Umbilical cord (tissue), 2 donors: ENCODE measurements at places on chromosomes 16 and 17.
A peak's percentile ranks its signal among the peaks of the same experiment; 100 is the strongest.

DNA sequence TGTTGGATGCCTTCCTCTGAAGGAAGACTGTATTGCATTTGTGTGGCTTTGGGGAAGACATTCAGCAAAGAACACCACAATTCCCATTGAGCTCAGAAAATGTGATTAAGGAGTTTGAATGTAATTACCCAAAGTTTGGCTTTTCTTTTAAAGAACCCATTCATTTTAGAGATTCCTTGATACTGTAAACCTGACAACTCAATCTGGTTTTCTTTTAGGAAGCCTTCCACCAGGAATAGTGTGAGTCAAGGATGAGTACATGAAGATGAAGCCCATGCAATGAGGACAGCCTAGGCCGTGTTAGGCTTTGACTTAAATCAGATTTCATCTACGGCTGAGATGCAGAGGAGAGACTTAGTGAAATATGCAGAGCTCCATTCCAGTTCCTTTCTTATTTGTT is 271.7 kb upstream of the TBX2 start:
- DNase-seq, result peak; percentile 60

DNA sequence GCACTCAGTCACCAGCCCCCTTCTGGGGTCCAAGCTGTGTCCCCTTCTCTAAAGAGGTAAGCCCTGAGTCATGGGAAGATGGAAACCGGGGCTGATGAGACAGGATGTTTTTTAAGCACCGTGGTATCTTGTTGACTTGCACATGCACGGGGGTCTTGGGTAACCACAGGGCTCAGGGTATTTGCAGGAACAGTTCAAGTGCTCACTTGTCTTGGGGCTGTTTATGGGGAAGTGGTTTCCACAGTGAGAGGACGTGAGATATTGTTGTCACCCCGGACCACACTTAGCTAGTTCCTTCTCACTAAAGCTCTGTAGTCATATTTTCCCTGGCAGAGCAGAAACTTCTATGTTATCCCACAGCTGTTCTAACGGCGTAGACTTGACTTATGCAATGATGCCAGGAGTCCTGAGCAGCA is 7.7 kb downstream of the CCL3L1 start:
- DNase-seq, result peak; percentile 67

GRCh38 chr17:40361063-40361924 is 3.2 kb downstream of the GJD3 start:
- DNase-seq, result no peak

- no peak for DNase-seq
Measured at GRCh38 chr17:49798182-49798581, 9.7 kb downstream of the KAT7 start.

- no peak for DNase-seq
Measured at GRCh38 chr17:54028986-54029580, 206.4 kb downstream of the KIF2B start.

DNA sequence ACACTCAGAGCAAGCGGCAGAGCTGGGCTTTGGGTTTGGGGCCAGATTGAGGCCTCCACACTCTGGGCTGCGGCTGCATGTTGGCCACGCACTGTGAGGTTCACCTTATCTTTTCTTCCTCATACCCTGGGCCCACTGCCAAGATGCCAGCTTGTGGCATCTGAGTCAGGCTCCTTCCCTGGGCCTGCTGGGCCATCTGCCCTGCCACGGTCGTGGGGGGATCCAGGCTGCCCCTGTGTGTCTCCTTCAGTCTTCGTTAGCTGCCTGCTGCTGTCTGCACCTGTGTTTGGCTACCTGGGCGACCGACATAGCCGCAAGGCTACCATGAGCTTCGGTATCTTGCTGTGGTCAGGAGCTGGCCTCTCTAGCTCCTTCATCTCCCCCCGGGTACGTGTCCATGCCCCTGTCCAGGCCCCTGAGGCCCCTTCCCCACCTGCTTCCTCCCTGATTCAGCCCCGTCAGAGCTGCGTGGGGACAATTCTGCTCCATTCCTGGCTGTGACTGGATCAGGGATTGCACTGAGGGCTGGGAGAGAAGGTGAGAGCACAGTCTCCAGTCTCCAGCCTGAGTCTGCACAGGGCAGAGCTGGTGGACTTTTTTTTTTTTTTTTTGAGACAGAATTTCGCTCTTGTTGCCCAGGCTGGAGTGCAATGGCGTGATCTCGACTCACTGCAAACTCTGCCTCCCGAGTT is 11.2 kb downstream of the SPNS3 start:
- DNase-seq, result no peak

DNA sequence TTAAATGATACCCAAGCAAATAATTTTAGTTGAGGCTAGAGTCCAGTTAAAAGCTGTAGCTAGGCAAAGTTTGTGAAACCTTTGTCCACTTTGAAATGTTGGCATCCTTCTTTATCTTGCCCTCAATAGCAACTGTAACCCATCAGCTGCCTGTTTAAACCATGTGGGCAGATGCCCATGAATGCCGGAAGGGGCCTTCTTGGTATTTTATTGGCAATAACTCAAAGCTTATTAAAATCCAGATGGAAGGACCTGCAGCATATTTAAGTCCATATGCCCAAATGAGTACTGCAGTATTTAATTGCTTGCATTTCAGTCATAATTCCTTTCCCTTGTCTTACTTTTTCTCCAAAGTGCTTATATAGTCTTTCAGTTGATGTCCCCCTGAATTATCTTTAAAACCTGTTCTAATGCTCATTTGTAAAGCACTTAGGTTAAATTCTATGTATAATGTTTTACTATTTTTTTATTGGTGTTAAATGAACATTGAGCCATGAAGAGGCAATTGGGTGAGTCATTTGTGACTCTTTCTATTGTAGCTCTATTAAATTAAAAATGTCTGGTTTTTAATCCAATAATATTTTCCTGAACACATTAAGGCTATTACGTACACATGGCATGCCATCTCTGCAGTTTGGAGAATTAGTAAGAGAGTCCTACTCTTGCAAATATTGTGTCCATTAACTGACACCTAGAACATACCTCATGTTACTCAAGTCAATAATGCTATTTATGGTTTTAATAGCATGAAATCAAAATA is 225.3 kb downstream of the KCNJ2 start:
- no peak for DNase-seq

GRCh38 chr17:73494950-73495349 is 149.3 kb downstream of the SDK2 start:
- no peak for DNase-seq

DNA sequence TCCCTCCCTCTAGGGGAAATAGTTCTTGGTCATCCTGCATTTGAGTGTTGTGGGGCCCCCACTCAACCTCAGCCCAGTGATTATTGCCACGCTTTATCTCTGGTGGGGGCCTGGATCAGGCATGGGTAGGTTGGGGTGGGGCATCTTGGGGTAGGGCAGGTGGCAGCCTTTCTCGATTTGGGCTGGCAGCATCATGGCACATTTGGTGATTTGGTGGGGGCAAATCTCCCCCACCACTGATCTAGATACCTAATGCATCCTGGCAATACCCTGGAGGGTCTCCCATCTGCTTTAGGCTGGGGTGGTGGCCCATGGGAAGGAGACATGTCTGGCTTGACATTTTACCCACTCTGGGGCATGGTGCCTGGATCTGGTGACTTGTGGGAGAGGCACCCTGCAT is 40.2 kb downstream of the NLRP1 start:
- no peak for DNase-seq

GRCh38 chr16:27826893-27827289 is 236.6 kb downstream of the GSG1L start:
- DNase-seq, result no peak

- DNase-seq, result no peak
Measured at GRCh38 chr16:59719121-59719520, 985.0 kb upstream of the GOT2 start.

- no peak for DNase-seq
Measured at GRCh38 chr16:52494621-52495020, 52.3 kb downstream of the TOX3 start.

- DNase-seq, result no peak
Measured at GRCh38 chr16:84462296-84463210, 41.9 kb downstream of the MEAK7 start.

- no peak for DNase-seq
Measured at GRCh38 chr17:74271281-74271680, 2.8 kb upstream of the DNAI2 start.

DNA sequence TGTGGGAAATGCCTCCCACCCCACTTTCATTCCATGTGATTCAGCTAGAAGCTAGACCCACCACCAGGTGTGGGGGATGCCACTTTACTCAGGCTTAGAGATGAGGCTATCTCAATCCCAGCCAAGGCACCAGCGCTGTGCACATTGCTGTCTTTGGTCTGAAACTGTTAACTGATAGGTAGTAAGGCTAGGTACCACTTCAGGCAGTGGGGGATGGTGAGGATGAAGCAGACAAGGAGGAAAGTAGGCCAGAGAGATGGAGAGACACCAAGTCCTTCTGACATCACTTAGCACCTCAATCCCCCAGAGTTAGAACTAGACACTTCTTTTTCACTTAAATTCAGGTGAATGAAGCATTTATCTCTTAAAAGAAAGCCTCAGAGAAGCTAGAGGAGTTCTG is 35.8 kb downstream of the ADAMTS18 start:
- no peak for DNase-seq

GRCh38 chr16:22782314-22782713 is 31.6 kb upstream of the HS3ST2 start:
- DNase-seq, result peak; percentile 60

DNA sequence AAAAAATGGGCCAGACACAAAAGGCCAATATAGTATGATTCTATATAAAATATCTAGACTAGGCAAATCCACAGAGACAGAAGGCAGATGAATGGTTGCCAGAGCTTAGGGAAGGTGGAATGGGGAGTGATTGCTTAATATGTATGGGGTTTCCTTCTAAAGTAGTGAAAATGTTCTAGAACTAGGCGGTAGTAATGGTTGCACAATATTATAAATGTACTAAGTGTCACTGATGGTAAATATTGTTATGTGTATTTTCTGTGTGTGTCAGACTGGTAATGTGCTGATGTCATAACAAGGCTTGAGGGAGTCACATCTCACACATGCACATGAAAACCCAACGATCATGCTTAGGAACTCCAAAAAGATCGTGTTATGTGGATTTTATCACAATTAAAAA is 106.9 kb upstream of the SIAH1 start:
- DNase-seq, result no peak

DNA sequence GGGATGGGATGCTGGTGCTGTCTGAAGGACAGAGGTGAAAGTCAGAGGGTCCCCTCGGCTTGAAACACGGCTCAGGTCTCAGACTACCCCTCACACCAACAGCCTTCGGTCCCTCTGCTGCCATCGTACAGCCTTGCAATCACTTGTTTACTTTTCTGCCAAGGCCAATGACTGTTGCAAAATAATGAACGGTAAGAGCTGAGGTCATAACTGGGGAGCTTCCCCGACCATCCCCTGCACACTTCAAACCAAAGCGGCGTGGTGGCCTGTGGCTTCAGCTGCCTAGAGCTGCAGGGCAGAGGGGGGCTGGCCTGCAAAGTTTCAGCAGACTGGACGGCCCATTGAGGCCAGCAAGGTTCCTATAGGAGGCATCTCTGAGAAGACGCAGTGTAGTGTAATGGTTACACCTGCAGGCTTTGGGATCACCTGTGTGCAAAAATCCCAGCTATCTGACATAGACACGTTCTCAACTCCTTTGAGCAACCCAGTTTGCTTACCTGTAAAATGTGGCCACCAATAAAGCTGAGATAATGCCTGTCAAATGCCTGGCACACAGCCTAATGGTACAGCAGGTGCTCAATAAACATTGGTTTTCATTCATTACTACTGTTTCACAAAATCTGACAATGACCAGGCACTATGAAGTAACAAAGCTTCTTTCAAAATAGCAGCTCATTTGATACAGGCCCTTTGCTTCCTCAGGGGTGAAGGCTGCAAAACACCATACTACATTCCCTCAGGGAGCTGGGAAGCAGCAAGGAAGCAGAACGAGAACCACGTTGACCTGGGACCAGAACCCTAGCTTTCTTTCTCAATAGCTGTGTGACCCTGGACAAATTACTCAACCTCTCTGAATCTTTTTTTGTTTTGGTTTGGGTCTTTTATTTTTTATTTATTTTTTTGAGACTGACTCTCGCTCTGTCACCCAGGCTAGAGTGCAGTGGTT is 5.0 kb downstream of the PAM16 start:
- no peak for DNase-seq

- DNase-seq, result peak; percentile 4
Measured at GRCh38 chr17:40818343-40818732, 4.1 kb downstream of the KRT10 start.

DNA sequence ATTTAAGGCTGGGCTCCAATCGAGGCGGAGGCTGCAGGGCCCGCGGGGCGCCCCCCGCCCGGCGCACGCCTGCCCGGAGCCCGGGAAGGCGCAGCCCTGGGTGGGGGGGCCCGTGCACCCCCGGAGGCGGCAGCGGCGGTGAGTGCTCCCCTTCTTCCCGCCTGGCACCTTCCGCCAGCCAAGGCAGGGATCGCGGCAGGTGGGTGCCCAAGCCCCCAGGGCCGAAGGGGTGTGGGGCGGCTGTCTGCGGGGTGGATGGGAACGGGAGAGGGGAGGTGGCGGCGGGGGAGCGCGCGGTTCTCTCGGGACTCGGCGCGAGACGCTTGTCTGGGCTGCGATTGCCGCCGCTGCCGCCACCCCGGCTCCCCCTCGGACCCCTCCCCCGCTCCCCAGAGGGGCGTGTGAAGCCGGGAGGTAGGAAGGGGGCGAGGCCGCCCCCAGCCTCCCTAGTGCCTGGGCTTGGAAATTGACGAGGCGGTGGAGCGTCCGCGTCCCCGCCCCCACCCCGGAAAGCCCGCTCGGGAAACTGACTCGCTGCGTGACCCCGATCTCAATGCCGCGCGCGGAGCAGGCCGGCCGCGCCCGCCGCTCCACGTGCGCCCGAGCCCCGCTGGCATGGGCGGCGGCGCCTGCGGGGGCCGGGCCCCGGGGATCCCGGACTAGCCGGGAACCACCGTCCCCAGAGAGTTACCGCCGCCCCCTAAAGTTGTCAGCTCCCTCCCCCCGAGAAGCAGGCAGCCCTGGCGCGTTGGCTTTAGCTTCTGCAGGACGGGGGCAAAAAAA is 231.5 kb downstream of the MRTFB start:
- DNase-seq, result no peak

- no peak for DNase-seq
Measured at GRCh38 chr17:76445697-76446448, 7.1 kb downstream of the UBE2O start.

DNA sequence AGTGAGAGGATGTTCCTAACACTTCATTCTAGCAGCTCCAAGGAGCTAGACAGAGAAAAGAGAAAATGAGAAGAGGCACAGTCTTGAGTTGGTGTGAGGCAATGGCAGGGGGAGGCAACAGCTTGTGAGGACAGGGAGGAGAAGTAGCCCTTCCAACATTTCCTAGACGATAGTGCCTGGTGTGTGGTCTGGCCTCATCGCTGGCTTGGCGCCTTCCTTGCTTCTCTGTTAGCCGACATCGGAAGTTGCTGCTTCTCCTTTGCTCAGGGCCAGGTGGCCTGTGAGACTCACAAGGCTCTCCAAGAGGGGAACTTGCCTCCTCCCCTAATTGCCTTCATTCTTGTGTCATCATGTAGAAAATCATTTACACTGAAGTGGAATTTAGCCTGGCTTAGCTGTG is 208.7 kb downstream of the MAP2K4 start:
- DNase-seq, result no peak

DNA sequence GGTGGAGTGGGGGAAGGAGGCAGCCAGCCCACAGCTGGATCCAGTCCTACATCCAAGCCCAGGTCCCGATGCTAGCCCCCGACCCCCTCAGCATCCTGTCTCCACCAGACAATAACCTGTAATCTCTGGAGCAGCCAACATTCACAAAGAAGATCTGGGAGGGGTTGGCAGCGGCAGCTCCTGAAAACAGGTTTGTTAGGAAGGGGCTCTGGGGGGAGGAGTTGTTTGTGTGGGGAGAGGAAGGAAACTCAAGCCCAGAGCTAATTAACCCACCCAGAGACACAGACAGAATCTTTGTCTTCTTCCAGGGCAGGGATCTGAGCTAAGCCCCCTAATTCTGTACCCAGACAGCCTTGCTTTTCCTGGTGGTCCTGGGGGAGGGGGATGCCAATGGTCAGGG is 4.6 kb upstream of the C17orf113 start:
- no peak for DNase-seq

- no peak for DNase-seq
Measured at GRCh38 chr16:85413691-85414663, 199.1 kb upstream of the GSE1 start.
